Melanocyte of skin (primary cell): ENCODE measurements at places on chromosomes 16 and 17. TPM values are rescaled to one million over a fixed set of nuclear protein-coding genes. Genes with fewer than 3 reads are reported as not detected.

The PIK3R5 gene
- total RNA-seq = 0.69 TPM in 1 of 2 replicates, not detected in the other

The CBFA2T3 gene
- not detected in 2 replicates for total RNA-seq

The ITGAX gene
- total RNA-seq = 1.00 and 5.7 TPM in 2 replicates

The CD19 gene
- 0.34 and 0.36 TPM in 2 replicates for total RNA-seq

The MAPT gene
- total RNA-seq = 3.6 and 10.3 TPM in 2 replicates

The TMED6 gene
- 0.15 and 0.33 TPM in 2 replicates for total RNA-seq

The UBE2O gene
- total RNA-seq = 31.0 and 31.6 TPM in 2 replicates

The DHRS7C gene
- total RNA-seq = not detected in 2 replicates

The CMTM1 gene
- 0.67 and 3.2 TPM in 2 replicates for total RNA-seq

The PLLP gene
- 0.36 and 0.69 TPM in 2 replicates for total RNA-seq

The PLK1 gene
- total RNA-seq = 54.9 and 61.6 TPM in 2 replicates

The HOXB8 gene
- total RNA-seq = not detected in 2 replicates

The SPNS3 gene
- not detected in 2 replicates for total RNA-seq

The CDYL2 gene
- 2.8 and 5.8 TPM in 2 replicates for total RNA-seq

The PNMT gene
- total RNA-seq = not detected in 2 replicates
